Vagina (tissue), 2 donors: ENCODE measurements at places on chromosomes 12 and 14.

DNA sequence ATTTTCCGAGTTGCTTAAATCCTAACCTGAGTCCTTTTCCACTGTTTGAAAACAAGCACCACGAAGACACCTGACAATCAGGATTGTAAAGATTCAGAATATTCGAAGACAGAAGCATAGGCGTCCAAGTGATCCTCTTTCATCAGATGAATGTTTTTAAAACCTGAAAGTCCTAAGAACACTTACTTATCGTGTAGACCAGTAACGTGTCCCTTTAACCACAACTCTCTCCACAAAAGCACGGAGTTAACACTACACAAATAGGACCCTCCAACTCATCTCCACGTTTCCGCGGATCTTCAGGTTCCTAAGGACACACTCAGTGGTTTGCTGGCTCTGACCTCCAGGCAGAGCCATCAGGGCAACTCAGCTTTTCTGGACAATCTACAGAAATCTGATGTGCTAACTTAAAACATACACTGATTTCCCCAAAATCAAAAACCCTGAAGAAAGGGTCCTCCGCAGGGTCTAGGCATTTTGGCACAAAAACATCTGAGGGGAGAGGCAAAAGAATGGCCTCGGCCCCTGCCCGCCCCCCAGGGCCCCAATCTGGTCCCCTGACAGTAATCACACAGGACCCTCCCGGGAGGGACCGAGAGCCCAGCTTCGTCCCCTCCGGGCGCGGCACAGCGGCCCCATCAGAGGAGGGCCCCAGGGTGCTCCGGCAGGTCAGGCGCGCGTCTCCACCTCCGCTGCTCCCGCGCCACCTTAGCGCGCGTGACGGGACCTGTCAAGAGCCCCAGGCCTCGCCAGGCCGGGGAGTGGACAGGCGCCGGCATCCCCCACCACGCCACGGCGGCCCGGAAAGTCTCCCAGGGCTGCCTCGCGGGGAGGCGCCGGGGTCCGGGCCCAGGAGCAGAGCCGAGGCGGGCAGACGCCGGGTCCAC lies 925 bp downstream of the DICER1 start:
- no peak for DNase-seq

DNA sequence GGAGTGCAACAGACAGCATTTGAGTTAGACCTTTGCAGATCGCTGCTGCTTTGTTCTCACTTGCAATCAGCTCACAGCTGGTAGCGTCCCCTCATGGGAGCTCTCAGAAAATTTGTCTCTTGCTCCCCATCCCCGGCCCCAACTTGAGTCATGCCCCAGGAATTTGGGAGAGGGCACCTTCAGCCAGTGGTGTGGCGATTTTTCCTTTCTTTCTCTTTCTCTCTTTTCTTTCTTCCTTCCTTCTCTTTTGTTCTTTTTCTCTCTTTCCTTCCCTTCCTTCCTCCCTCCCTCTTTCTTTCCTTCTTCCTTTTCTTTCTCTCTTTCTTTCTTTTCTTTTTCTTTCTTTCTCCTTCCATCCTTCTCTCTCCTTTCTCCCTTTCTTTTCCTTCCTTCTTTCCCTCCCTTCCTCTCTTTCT lies 34.2 kb upstream of the MAP1LC3B2 start:
- DNase-seq, result no peak

DNA sequence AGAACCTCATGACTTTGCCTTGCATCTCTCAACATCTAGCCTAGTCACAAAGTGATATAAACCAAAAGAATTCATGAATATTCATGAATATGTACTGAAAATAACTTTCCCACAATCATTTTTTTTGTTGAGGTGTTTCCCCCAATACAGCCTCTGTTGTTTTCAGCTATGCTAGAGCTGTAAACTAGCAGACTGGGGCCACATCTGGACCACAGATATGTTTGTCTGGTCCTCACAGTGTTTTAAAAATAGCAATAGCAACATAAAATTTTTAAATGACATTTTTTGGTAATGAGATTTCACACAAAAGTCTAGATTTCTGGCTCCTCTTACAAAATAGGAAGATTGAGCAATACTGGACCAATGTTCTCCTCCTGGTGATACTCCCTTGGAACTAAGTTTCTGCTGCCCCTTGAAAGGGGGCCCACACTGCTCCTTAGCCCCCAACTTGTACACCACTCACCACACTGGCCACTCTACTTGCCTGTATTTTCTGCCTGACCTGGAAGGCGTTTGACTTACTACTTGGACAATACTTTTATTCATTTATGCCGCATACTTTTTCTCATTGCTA lies 81.2 kb downstream of the BMP4 start:
- no peak for DNase-seq

DNA sequence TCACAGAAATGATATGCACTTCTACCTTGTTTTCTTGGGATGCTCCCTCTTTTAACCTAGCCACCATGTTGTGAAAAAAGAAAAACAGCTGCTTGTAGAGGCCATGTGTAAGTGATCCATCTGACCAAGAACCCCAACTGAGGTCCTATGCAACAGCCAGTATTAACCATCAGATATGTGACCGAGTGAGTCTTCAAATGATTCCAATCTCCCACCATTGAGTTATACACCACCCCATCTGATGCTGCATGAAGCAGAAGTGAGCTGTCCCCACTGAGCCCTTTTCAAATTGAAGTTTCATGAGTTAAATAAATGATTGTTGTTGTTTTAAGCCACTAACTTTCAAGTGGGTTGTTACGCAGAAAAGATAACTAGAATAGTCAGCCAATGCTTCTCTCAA lies 20.6 kb upstream of the USP15 start:
- no peak for DNase-seq

DNA sequence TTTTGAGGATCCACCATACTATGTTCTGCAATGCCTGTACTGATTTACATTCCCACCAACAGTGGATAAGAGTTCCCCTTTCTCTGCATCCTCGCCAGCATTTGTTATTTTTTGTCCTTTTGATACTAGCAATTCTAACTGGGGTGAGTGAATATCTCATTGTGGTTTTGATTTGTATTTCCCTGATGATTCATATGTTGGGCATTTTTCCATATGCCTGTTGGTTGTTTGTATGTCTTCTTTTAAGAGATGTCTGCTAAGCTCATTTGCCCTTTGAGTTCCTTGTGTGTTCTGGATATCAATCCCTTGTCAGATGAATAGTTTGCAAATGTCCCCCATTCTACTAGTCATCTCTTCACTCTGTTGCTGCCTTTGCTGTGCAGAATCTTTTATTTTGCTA lies 49.0 kb upstream of the MSRB3 start:
- DNase-seq, result no peak

DNA sequence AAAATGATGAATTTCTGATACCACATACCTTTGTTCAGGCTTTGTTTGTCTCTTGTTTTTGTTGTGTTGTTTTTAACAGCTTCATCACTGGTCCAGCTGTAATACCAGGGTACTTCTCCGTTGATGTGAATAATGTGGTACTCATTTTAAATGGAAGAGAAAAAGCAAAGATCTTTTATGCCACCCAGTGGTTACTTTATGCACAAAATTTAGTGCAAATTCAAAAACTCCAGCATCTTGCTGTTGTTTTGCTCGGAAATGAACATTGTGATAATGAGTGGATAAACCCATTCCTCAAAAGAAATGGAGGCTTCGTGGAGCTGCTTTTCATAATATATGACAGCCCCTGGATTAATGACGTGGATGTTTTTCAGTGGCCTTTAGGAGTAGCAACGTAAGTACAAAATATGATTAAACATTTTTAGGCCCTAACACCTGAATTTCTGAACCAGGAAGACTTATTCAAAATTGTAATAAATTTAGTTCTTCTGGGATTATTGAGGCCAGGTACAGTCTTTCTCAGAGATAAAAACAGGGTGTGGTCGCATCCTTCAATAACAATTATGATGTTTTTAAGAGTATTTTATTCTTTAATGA lies 22.4 kb downstream of the RXYLT1 start:
- DNase-seq, result no peak

GRCh38 chr12:91173124-91173523 lies 9.5 kb downstream of the DCN start:
- no peak for DNase-seq

GRCh38 chr12:51048661-51049251 lies 629 bp downstream of the LETMD1 start:
- no peak for DNase-seq

DNA sequence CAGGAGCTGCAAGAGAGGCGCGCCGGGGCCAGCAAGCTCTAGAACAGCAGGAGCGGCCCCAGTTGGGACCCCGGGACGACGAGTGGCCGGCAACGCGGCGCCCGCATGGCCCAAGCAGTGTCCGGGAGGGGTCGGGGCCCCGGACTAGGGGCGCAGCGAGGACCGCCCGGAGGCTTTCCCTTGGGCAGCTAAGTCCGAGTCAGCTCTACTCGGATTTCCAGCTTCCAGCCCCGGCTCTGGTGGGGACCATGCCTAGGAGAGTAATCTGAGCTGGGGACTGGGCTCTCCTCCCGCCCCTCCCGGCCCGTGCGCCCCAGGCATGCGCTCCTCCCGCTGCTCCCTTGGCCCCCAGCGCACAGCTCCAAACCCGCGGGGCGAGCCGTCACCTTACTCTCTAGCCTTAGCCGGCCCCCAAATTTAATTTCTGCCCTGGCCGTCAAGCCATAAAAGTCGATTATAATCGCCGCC lies 41.6 kb upstream of the CAPRIN2 start:
- DNase-seq, result no peak
